CD8-positive, alpha-beta T cell (primary cell): ENCODE measurements at places on chromosomes 5 and 9.
A peak's percentile ranks its signal among the peaks of the same experiment; 100 is the strongest.

DNA sequence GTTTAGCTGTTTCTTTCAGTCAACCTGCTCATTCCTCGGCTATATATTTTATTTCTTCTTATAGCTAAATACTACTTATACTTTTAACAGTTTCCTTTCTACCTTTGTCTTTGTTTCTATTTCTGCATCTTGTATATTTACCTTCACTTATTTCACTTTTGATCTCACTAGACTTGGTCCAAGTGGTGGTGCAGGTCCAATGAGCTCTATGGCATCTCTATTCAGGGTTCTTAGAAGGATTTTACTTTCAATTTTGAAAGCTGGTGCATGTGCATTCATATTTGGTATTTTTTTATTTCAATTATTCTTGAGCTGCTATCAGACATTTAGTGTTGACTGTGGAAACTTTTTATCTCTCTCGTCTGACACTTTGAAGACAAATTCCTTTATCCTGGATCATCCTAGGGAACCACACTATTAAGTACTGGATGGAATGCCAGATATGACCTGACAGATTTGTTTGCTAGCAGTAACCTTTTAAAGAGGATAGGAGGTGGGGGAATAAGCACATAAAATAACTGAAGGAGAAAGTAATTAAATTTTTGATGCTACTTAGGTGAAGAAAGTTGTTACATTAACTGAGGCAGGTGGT, 123.1 kb upstream of the PJA2 start:
- DNase-seq: no peak

GRCh38 chr5:127088251-127088650, 14.9 kb upstream of the C5orf63 start:
- no peak for DNase-seq

DNA sequence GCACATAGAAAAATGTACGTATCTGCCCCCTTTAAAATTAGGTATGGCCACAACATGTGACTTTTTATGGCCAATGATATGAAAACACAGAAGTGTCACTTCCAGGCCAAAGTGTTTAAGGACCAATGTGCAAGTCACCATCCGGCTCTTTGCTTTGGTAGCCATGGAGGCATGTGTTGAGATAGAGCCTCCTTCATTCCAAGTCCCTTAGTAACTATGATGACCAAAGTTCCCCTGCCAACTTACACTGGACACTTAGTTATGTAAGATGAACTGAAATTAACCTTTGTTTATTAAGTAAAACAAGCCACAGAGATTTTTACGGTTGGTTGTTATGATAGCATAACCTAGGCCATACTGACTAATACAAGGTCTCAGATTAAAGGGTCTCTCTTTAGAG, 51.0 kb downstream of the FBN2 start:
- DNase-seq: no peak

DNA sequence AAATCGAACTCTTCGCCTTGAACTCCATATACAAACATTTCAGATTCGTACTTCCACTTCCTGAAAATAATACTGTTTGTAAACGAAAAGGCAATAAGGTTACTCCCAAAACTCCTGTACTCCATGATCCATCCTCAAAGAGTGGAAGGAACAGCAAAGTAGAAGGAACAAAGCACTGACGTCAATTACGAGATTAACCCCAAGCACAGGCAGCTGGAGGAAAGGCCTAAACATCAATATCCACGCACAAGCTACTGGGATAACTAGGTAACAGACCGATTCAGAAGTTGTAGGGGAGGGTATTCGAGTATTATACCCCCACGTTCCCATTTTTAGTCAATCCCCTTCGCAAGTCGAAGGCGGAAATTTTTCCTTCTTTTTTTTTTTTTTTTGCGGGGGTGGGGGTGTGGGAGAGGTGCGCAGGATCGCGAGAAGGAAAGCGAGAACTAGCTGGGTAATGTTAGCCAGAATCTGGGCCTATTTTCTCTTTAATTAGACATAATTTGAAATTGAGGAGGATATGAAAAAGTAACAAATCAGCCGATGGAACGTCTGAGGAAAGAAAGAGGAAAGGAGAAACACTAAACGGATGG, 909 bp downstream of the AFF4 start:
- DNase-seq: no peak

DNA sequence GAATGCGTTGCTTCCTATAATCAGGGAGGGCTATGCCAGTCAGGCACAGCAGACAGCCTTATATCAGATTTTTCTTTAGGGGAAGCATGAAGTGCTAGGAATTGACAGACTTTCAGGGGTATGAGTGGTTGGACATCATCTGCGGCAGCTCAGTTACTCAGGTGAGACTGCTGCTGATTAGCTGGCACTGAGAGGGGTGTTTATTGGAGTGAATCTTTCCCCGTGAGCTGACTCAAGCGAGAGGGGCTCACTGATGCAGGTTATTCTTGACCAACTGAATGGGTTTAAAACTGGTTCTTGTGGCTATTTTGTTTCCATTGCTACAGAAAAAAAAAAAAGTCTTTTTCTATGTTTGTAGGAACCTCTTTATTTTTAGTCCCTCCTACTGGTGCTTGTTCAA, 46.2 kb upstream of the TNPO1 start:
- DNase-seq: no peak

DNA sequence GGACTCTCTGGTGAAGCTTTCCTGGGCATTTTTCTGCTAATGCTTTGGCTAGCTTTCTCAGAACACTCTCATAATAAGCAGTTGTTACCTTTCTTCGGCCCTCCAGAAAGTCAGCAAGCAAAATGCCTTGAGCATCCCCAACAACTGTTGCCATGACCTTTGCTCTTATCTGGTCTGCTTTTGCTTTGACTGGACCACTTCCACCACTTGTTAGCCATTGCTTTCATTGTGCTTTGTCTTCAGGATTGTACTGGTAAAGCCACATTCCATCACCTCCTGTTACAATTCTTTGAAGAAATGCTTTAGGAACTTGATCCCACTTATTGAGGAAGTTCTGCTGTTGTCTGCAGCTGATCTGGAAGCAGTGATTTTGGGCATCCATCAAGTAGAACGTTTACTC, 35.7 kb downstream of the RAD50 start:
- DNase-seq: no peak

- peak; percentile 17 for DNase-seq
Observed at GRCh38 chr9:107137495-107138202, 145.4 kb upstream of the RAD23B start.

- no peak for DNase-seq
Observed at GRCh38 chr9:92312887-92313623, 12.1 kb downstream of the NOL8 start.

GRCh38 chr9:72955571-72955970, 2.7 kb upstream of the ALDH1A1 start:
- DNase-seq: no peak

DNA sequence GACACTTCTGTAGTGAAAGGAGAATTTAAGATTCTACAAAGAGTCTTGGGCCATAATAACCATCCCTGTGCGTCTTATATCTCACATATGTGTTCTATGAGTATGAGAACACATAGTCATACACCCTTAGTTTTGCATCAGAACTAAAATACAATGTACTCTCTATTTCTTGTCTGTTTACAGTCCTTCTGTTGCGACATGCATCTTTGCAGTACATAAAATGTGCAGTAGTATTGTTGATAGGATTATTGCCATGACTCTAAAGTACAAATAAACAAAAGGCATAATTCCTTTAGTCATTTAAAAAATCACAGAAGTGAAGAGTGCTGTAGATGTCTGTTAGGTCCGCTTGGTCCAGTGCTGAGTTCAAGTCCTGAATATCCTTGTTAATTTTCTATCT, 201.9 kb downstream of the NR3C1 start:
- no peak for DNase-seq

GRCh38 chr9:123536455-123536868, 180.5 kb downstream of the CRB2 start:
- no peak for DNase-seq

- DNase-seq: no peak
Observed at GRCh38 chr9:17064558-17064957, 70.3 kb upstream of the CNTLN start.

DNA sequence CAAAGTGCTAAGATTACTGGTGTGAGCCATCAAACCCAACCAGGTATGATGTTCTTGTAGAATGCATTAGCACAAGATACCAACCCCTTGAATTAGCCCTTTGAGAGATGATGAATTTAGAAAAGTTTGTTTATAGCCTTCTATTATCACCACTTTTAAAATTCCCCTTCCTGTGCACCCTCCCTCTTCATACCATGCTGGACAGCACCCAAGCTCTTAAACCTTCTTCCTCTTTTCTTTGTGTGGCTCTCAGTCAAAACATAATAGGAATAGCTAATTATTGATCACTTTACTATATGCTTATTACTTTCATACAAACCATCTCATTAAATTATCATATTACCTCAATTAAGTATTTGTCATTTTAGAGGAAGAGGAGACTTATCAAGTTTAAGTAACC, 87.6 kb upstream of the TMED7 start:
- no peak for DNase-seq

DNA sequence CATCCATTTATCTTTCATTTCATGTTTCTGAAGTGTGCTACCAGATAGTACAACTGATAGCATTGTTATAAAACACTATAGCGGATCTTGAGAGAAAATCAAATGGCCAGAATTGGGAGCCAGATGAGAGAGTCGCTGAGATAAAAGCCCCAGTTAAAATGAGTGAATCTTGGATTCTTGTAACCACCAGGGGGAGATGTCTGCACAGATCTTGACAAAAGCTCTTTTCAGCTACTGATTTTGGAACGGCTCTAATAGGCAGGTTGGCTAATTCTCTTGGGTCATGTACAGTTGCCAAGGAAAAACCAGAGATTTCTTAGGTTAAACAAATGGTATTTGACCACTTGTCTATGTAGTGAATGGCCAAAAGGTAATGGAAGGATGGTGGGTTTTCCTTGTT, 21.7 kb downstream of the F2RL2 start:
- peak; percentile 19 for DNase-seq
